Iris pigment epithelial cell (primary cell): ENCODE measurements at places on chromosomes 1 and 21.

- peak; percentile 96 for DNase-seq
Measured at GRCh38 chr1:226778657-226779058, 39.6 kb upstream of the ITPKB start.

DNA sequence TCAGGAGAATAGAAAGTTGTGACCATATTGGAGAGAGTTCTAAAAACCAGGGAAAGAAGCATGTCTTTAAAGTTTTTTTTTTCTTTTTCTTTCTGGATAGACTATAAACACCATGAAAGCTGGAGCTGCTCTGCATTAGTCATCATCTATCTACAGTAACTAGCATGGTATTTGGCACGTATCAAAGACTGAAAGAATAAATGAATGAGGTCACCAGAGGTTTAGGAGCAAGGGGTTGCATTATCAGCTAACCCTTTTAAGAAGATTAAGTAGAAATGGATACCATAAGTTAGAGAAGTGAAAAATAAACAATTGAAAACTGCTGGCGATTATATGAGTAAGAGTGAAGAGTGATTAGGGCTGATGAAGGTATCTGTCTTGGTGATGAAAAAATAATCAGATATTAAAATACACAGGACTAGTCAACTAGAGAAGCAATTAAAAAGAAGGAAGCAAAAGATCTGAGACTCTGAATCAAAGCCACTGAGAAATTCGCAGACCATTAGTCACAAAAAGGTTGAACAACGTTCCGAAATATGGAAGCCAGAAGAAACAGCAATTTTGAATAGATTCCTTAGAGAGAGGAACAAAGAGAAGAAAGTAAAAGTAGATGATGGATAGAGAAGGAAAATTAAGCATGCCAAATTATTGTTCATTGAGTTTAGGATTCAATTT is 536.4 kb downstream of the DPYD start:
- DNase-seq = peak; percentile 90

GRCh38 chr1:192527950-192528349 is 47.6 kb upstream of the RGS1 start:
- DNase-seq = no peak

DNA sequence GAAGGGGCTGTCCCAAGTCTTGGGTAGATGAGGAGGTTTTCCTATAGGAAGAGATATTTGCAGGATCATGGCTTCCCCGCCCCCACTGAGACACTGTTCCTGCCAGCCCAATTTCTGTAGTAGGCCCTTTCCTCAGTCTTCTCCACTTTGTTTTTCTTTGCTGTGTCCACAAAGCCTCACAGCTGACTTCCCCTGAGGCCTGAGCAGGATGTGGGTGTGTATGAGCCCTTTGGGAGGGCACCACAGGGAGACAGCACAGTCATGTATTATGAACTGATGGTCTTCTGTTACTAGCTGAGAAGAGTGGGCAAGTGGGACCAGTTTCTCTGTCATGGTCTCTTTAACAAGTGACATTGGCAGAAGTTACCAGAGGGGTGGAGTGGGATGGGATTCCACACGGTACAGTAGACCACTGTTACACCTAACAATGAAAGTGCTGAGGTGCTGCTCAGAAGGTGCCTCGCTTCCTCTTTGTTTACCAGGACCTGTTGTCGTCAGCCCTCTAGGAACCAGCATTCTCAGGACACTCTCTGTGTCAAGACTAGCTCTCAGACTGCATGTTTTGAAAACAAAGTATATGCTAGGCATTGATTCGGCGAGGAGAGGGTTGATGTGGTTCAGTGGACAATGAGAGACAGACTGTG is 253.8 kb upstream of the HOOK1 start:
- no peak for DNase-seq

GRCh38 chr1:53971718-53972117 is 25.6 kb downstream of the LRRC42 start:
- peak; percentile 87 for DNase-seq
